ENCODE measurements at places on chromosomes 4 and X.

GRCh38 chr4:2290488-2290887 is 28.6 kb upstream of the MXD4 start:
- DNase-seq, result no peak

- DNase-seq, result peak; percentile 52
Measured at GRCh38 chrX:76555816-76556215, 128.3 kb downstream of the MAGEE1 start.

GRCh38 chr4:33060674-33061542 is 2340.7 kb downstream of the PCDH7 start:
- DNase-seq, result peak; percentile 26

- DNase-seq, result no peak
Measured at GRCh38 chr4:105469736-105470135, 4.1 kb downstream of the PPA2 start.

DNA sequence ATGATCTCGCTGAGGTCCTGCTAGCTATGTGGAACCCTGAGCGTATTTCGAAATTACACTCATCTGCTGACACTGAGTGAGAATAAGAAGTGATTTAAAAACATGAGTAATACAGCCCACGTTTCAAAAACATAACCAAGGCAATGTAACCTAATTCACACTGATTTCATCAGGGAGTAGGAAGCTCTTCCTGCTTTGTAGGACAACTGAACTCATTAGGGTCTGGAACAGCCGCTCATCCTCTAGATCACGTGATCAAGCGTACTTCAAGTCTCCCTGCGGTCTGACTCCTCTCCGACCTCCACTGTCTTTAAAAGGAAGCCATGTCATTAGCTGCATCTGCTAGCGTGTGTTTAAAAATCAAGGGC is 138.0 kb downstream of the NSUN7 start:
- no peak for DNase-seq

GRCh38 chrX:152960115-152960514 is 33.8 kb downstream of the PNMA5 start:
- no peak for DNase-seq

GRCh38 chrX:139204898-139205667 is 325.5 kb upstream of the F9 start:
- DNase-seq, result no peak

DNA sequence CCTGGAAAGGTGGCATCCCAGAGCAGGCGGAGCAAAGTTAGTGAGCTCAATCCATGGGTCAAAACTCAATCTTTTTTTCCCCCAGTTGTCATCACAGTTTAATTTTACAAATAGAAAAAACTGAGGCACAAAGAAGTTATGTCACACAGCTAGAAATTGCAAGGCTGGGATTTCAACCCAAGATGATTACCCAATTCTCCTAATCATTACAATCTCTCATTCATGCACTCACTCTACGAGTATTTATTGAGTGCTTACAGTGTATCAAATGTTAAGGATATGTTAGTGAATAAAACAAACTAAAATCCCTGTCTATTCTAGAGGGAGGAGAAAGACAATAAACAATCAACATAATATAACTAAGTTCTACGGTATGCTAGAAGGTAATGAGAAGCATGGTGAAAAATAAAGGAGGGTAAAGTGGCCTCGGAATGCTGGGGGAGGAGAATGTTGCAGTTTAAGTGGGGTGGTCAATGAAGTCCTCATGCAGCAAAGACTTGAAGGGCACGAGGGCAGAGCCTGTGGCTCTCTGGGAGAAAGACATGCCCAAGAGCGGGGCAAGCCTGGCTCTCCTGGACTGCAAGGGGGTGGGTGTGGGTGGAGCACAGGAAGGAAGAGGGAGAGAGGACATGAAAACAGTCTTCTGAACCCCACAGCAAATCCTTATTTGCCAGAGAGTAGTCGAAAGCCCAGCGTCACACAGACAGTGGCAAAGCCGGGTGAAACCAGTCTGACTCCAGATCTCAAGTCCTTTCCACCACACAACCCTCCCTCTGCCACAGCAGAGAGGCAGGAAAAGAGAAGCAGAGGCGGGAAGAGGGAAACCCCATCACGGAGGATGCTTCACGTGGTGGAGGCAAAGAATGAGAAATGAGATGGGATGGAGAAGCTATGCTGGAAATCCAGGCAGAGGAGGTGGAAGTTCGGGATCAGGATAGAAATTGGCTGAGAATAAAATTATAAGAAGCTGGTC is 48.3 kb downstream of the RAB33B start:
- DNase-seq, result no peak

DNA sequence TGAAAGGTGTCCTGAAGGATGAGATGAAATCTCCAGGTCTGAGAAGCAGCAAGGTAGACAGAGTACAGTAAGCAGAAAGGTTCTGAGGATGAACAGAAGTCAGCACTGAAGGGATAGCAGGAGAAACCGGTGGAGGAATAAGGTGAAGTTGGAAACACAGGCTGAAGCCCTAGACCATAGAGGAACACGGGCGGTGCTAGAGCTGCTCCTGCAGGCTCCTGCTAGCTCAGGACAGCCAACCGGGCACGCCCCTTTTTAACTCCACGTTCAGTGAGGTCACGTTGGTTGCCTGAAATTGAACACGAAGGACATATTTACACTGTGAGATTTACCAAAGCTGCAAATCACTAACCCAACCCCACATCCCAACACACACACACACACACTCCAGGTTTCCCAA is 1886.4 kb upstream of the AGA start:
- DNase-seq, result no peak

GRCh38 chr4:7067452-7068278 is at the start of gene GRPEL1:
TSS of gene GRPEL1 (minus strand) at chr4:7068064. CDS start at chr4:7068032, 32 bp downstream.
- peak; percentile 99 for DNase-seq

- no peak for DNase-seq
Measured at GRCh38 chrX:20666331-20666730, 399.6 kb upstream of the RPS6KA3 start.

DNA sequence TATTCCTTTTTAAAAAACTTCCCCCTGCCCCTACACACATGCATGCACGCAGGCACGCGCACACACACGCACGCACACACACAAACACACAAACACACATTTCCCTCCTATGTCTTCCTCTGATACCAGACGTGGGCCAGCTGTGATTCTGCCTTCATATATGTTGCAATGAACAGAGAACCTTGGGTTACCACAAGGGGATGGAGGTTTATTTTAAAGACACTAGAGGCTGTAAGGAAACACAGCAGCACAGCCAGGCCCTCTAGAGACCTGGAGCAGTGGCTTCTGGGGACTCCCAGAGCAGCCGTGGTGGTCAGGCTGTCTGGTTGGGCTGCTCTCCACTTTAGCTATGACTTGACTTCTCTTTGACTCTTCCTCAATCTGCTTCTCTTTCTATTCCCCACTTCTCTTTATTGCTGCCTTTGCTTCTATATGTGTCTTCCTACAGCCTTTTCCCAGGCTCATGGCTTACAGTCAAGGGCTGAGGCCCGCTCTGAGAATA is 3.2 kb upstream of the TLR10 start:
- DNase-seq, result peak; percentile 14

GRCh38 chrX:39736216-39737211 is 361.2 kb downstream of the BCOR start:
- no peak for DNase-seq
